ENCODE measurements at places on chromosomes 7 and 10.

GRCh38 chr10:48594803-48595538, 9.9 kb downstream of the ARHGAP22 start:
- no peak for DNase-seq

- no peak for DNase-seq
Measured at GRCh38 chr10:78359640-78360091, 326.0 kb downstream of the RPS24 start.

DNA sequence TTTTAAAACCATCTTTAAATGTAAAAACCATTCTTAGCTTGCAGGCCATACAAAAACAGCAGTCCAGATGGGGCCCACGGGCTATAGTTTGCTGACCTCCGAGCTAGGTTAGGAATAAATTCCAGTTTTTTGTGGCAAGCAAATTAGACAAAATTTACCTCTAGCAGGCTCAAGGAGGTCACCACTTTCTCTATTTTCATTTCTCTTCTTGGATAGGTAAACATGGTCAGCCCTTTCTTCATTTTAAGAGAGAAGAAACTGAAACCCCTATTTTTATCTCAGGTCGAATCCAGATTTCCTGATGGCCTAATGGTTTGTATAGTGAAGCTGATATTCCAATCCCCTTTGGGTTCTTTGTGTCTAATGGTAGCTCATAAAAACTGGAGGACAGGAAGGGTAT, 10.7 kb downstream of the IKZF5 start:
- no peak for DNase-seq

GRCh38 chr7:154442939-154443338, 390.7 kb downstream of the DPP6 start:
- no peak for DNase-seq

- DNase-seq: no peak
Measured at GRCh38 chr7:40436710-40437109, 301.9 kb downstream of the SUGCT start.

Data from AML-193 (cell line).